Spinal cord (tissue), 10 donors: ENCODE measurements at places on chromosomes 2 and 18. TPM values are rescaled to one million over a fixed set of nuclear protein-coding genes. Genes with fewer than 3 reads are reported as not detected.

- DNase-seq = no peak
These were observed 267.8 kb upstream of the EPAS1 start for GRCh38 chr2:46029332-46029811.

DNA sequence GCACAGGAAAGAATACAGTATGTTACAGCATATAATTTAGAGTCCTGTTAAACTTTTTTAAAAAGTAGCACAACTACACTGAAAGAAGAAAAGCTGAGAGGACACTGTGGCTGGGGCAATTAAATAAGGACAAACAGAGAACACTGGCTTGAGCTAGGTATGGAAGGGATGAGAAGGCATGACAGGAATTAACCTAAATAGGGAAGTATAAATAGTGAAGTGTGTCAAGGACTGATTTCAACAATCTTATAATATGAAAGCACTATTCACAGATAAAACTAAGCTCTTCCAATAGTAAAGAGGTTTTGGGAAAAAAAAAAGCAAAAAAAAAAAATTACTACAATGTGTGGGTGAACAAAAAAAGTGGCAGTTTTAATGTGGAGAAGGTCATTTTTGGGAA lies 45.5 kb downstream of the PPP3R1 start:
- DNase-seq = no peak

Gene TMEM169
- 18.5 TPM for total RNA-seq

DNA sequence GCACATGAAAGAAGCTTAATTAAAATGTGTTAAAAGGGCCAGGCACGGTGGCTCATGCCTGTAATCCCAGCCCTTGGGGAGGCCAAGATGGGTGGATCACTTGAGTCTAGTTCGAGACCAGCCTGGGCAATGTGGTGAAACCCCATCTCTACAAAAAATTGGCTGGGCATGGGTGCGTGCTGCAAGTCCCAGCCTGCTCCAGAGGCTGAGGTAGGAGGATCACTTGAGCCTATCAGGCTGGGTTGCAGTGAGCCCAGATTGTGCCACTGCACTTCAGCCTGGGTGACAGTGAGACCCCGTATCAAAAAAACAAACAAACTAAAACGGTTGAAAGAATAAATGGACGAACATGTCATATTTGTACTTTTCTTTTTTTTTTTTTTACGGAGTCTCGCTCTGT lies 26.0 kb downstream of the REL start:
- DNase-seq = no peak

GRCh38 chr2:178951266-178952006 lies 98.5 kb downstream of the CCDC141 start:
- no peak for DNase-seq

- DNase-seq = no peak
These were observed 110.8 kb downstream of the LOXHD1 start for GRCh38 chr18:46546111-46546640.
